ENCODE measurements at places on chromosomes 3 and 15.

DNA sequence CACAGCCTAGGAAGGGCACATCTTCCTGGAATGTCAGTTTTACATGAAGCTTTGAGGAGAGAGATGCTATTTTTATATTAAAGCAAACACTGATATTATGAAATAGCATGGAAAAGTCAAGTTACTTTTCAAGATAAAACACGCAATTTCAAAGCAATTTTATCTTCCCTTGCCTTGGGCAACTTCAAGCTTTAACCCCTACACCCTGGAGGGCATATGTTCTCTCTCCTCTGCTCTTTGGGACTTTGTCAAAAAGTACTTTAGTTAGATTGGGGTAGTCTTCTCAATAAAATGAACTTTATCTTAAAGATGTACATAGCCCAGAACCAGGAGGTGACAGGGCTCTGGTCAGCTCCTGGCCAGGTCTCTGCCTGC, 86.9 kb upstream of the PLXNA1 start:
- no peak for DNase-seq

GRCh38 chr3:12471241-12471640, 13.0 kb upstream of the TSEN2 start:
- DNase-seq: no peak

- no peak for DNase-seq
Observed at GRCh38 chr15:77607894-77608261, 24.8 kb downstream of the LINGO1 start.

- no peak for DNase-seq
Observed at GRCh38 chr3:69766638-69767037, 27.4 kb downstream of the MITF start.

- DNase-seq: no peak
Observed at GRCh38 chr15:77387365-77388105, 32.4 kb downstream of the PEAK1 start.
